ENCODE measurements at places on chromosomes 2 and 18.

GRCh38 chr18:47036298-47036874 lies 965 bp upstream of the ELOA2 start:
- DNase-seq, result no peak

- DNase-seq, result no peak
Observed at GRCh38 chr2:6353669-6354068, 512.0 kb downstream of the CMPK2 start.

DNA sequence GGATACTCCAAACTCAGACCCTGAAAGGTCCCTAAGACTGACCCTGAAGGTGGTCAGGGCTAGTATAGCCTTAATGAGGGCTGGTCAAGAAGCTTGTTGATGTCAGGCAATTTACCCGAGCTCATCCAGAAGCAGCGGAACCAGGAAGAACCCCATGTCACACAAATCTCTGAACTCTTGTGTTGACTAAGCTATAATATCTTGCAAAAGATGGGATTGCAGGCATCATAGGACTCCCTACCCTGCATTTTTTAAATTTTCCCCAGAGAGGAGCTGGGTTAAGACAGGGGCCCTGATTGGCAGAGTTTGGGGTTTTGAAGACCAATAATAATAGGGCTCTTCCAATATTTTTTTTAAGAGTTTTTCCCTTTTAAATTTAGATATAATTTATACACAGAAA lies 2.0 kb upstream of the PLEKHB2 start:
- DNase-seq, result no peak

GRCh38 chr2:216974321-216975302 lies 114.7 kb upstream of the TNP1 start:
- DNase-seq, result no peak

DNA sequence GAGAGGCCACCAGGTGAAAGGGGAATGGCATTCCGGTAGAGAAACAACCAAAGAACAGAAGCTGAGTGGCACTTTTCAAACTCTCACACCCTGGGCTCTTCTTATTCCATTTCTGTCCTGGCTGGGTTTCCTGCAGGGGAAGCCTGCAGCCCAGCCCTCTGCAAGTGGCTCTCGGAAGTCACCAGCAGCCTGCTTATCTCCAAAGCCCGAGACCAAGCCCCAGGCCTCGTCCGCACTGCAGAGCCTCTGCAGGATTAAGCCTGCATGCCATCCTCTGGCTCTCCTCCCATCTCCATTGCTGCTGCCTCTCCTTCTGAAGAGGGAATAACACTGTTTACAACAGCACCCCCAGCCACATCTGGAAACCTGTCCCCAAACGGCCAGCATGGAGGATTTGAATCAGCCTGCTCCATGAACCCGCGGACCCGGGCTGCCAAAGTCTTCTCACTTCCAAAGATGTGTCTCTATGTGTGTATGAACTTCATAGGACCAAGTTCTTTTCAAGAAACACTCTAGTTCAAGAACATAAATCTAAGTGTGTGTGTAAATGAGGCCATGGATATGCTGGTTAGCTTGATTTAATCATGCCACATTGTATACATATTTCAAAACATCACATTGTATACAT lies 54.2 kb downstream of the DIPK1C start:
- no peak for DNase-seq

DNA sequence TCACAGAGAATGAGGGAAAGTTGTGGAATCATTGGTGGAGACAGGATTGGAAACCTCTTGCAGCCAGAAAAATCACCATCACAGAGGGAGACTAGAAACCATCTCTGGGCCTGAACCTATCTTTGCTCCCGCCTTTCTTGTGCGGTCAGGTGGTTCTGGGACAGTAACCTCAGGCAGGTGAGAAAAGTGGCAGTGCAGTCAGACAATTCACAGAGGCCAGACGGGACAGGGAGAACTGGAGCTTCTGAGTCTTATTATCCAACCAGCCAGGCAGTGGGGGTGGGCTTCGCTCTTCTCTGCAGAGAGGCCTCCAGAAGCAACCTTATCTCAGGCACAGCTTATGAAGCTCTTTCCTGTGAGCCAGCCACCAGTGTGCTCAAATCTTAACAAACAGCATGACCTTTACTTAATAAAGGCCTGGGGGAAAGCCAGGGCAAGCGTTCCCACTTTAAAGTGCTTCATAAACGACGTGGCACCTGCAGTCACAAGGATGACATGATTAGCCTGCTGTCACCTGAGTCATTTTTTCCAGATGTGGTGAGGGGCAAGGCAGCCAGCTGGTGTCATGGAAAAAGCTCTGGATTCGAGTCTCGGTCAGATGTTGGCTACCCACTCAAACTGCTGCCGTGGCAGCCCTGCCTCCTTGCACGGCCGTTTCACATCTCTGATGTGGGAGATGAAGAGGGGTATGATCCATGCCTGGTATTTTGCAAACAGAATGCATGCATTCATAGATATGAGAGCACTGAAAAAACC lies 109.7 kb downstream of the B3GNT2 start:
- no peak for DNase-seq

GRCh38 chr2:73334620-73335019 lies 41.3 kb upstream of the EGR4 start:
- no peak for DNase-seq

DNA sequence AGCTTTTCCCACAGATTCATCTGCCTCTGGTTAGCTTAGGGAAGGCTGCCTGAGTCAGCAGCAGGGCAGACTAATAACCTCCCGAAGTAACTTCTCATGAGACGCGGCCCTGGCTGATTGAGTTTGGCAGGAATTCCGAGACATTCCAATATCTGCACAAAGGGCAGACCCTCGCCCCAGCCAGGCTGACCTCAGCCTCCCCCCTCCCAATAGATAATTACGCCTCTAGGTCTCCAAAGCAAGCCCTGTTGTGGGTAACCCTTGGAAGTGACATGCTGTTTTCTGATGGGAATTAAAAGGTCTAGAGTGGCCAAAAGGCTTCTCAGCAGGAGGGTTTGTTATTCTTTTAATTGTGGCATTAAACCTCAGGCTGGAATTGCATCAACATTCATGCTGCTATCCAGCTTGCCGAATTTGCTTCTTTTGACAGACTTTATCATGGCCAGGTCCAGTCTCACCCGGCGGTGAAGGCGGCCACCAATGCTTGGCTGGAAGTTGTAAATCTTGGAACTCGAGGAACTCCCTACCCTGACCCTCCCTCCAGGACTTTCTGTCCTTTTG lies 98.0 kb upstream of the SLC14A2 start:
- no peak for DNase-seq

- no peak for DNase-seq
Observed at GRCh38 chr2:227703280-227703732, 14.5 kb downstream of the SLC19A3 start.

Data from CD4-positive, alpha-beta T cell treated with Interleukin-15 for 1 hour (primary cell).